ENCODE measurements at places on chromosomes 12 and 14.
A peak's percentile ranks its signal among the peaks of the same experiment; 100 is the strongest.

GRCh38 chr12:77323788-77324415 lies 258.5 kb upstream of the E2F7 start:
- no peak for DNase-seq

DNA sequence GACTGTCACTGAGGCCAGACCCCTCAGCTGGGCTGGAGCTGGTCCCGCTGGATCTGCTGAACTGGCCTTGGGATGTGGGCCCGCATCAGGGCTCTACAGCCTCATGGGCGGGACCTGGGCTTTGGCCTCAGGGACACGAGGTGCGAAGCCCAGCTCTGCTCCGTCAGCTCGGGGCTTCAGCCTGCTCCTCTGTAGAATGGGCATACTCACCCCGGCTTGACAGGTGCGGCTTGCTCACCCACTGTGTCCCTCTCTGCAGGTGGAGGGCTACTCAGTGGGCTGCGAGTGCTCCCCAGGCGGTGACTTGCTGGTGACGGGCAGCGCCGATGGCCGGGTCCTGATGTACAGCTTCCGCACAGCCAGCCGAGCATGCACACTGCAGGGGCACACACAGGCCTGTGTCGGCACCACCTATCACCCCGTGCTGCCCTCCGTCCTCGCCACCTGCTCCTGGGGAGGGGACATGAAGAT lies 57.6 kb downstream of the BEGAIN start:
- DNase-seq, result peak; percentile 3

- no peak for DNase-seq
Observed at GRCh38 chr12:54075974-54076373, 22.3 kb downstream of the HOXC4 start.

DNA sequence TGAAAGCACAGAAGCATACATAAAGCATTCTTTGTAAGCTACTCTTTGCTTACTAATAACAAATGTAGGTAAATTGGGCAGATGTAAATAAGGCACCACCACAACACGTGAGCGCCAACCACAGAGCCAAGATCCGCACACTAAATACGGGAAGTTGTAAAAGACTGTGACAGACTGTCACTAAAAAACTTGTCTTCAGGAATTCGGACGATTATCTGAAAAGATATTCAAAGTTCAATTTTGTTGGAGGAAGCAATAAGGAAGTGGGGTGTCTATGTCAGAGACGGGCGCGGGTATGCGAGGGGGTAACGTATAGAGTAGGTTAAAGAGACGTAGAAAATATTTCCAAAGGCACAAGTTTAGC lies 1.5 kb upstream of the HSP90B1 start:
- DNase-seq, result peak; percentile 9
